Kidney epithelial cell (primary cell): ENCODE measurements at places on chromosomes 2 and 18. TPM values are rescaled to one million over a fixed set of nuclear protein-coding genes. Genes with fewer than 3 reads are reported as not detected.

Gene NEMP2
- total RNA-seq, result 3.8 and 6.8 TPM in 2 replicates

DNA sequence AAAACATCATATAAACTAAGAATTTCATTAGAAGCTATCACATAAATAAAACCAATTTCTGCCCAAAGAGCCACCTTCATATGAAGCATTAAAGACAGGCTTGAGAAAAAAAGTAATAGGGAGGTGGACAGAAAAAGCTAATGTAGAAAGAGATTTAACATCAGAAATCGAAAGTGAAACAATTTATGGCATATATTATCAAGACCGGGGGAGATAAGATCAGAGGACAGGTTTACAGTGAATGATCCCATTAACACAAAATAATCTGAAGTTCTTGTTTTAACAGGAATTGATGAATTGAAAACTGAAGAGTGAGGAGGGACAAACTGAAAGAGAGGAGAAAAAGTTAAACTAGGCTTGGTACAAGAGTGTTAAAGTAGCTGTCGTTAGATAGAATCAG lies 786.3 kb upstream of the FSHR start:
- DNase-seq, result no peak

- no peak for DNase-seq
Measured at GRCh38 chr2:119175517-119175916, 17.0 kb upstream of the C1QL2 start.

Gene UPP2
- total RNA-seq, result not detected in 2 replicates

GRCh38 chr2:161415034-161415986 lies 787 bp upstream of the TBR1 start:
- no peak for DNase-seq
